ENCODE measurements at places on chromosomes 12 and 14. TPM values are rescaled to one million over a fixed set of nuclear protein-coding genes. Genes with fewer than 3 reads are reported as not detected.
A peak's percentile ranks its signal among the peaks of the same experiment; 100 is the strongest.

The LRCOL1 gene
- not detected for total RNA-seq

The PDE3A gene
- 1.3 TPM for total RNA-seq

The LAG3 gene
- 7.3 TPM for total RNA-seq

- H3K4me3 ChIP-seq, result no peak overlapping the region
- peaks cover 8% of the 10 kb centered on the region for H3K27me3 ChIP-seq
- H3K4me1 ChIP-seq, result peaks cover 10% of the 10 kb centered on the region
- DNase-seq, result no peak
- peak overlapping the region; percentile 65 for H3K27ac ChIP-seq
- no peaks in the 10 kb centered on the region for H3K36me3 ChIP-seq
These were observed 112.5 kb downstream of the LGMN start for GRCh38 chr14:92635896-92636295.

- peaks cover 7% of the 10 kb centered on the region for H3K4me1 ChIP-seq
- no peaks in the 10 kb centered on the region for H3K36me3 ChIP-seq
- peaks cover 5% of the 10 kb centered on the region for H3K27me3 ChIP-seq
- H3K27ac ChIP-seq, result no peak overlapping the region
These were observed 244.6 kb downstream of the SLC41A2 start for GRCh38 chr12:104713444-104713843.

The KRT71 gene
- total RNA-seq, result not detected

DNA sequence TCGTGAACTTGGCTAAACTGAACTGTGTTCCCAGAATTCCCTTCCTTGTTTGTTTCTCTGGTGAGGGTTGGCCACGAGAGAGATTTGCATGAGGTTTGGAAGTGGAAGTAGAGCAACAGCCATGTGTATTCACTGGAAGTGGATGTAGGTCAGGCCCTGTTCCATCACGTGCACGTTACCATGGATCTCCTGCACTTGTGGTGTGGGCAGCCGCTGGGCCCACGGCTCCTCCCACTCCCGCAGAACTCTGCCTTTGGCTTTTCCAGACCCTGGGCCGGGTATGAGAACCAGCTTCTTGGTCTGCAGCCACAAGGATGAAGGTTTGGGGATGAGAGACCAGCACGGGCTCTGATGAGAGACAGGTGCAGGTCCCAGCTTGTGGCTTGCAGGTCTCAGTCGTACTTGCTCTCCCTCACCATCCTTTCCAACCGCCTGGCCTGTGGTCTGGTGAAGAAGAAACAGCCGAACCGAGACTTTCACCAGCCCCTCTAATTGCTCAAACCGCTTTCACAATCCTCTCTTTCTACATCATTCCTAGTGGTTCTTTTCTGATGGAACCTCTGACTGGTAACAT, 94.9 kb downstream of the DUSP16 start:
- H3K27me3 ChIP-seq, result peaks cover 2% of the 10 kb centered on the region
- DNase-seq, result no peak
- no peak overlapping the region for H3K27ac ChIP-seq
- H3K4me3 ChIP-seq, result peak overlapping the region; percentile 18
- peaks cover 23% of the 10 kb centered on the region for H3K36me3 ChIP-seq

DNA sequence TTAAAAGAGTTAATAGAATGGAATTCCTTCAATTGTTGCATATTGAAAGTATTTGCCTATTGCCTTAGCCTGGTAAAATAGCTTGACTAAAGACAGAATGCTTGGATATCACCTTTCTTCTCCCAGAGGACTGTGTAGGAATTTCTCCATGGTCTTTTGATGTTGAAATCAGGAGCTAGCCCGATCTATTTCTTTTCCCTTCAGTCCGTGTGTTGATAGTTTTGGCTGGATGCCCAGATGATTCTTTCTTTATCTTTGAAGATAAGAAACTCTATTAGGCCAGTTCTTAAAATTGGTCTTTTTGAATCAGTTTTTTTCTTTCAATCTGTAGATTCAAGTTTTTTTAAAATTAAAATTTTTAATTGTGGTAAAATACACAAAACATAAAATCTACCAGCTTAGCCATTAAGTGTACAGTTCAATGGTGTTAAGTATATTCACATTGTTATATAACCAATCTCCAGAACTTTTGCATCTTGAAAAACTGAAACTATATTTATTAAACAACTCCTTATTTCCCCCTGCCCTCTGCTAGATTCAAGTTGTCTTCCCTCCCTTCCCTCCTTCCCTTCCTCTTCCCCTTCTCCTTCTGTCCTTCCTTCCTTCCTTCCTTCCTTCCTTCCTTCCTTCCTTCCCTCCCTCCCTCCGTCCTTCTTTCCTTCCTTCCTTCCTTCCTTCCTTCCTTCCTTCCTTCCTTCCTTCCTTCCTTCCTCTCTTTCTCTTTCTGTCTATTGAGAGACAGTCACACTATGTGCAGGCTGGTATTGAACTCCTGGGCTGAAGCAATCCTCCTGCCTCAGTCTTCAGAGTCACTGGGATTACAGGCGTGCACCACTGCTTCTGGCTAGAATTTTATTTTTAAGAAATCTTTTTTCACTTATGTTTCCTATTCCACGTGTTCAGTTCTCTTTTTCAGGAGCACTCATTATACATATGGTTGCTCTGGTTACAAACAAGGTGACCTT, 10.1 kb downstream of the LACRT start:
- H3K4me1 ChIP-seq, result no peaks in the 10 kb centered on the region
- DNase-seq, result no peak
- no peak overlapping the region for H3K27ac ChIP-seq
- H3K27me3 ChIP-seq, result peaks cover 4% of the 10 kb centered on the region
- H3K4me3 ChIP-seq, result no peak overlapping the region
- peaks cover 18% of the 10 kb centered on the region for H3K36me3 ChIP-seq

The CFAP73 gene
- total RNA-seq, result not detected

DNA sequence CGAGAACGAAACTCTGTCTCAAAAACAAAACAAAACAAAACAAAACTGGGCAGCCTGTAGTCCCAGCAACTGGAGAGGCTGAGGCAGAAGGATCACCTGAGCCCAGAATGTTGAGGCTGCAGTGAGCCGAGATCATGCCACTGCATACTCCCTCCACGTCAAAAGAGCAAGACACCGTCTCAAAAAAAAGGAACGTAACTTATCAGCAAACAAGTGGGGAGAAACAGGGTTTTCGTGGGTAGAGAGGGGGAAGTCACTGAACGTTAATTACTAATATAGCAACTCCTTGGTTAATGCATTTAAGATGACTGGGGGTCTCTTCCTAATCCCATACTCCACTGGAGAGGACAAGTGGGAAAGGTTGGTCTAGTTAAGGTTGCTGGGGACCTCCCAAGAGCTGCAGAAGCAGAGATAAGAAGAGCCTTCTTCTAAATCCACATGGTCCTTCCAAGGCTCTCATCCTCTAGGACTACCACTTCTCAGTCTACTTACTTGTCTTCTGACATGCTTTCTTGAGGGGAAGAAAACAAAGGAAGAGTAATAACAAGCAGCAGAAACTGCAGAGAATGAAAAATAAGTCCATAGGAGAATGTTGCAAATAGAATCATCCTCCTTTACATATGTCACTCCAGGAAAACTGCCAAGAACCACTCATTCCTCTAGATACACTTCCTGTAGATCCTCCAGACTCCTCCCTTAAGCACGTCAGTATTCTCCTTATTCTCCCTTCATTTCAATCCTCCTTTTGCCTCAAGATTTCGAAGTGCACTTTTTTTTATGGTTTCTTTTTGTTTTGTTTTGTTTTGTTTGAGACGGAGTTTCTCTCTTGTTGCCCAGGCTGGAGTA, 5.8 kb downstream of the NUMB start:
- no peak overlapping the region for H3K27ac ChIP-seq
- no peaks in the 10 kb centered on the region for H3K27me3 ChIP-seq
- no peaks in the 10 kb centered on the region for H3K36me3 ChIP-seq
- no peak for DNase-seq

The KRT83 gene
- total RNA-seq, result not detected

GRCh38 chr12:64993461-64993860, 127.6 kb downstream of the WIF1 start:
- no peak for DNase-seq
- no peaks in the 10 kb centered on the region for H3K4me1 ChIP-seq
- no peaks in the 10 kb centered on the region for H3K27me3 ChIP-seq
- no peaks in the 10 kb centered on the region for H3K36me3 ChIP-seq
- H3K27ac ChIP-seq, result no peak overlapping the region

- peaks cover 6% of the 10 kb centered on the region for H3K27me3 ChIP-seq
- no peak for DNase-seq
- H3K36me3 ChIP-seq, result peaks cover 5% of the 10 kb centered on the region
These were observed 236.2 kb upstream of the KRR1 start for GRCh38 chr12:75747572-75748021.

DNA sequence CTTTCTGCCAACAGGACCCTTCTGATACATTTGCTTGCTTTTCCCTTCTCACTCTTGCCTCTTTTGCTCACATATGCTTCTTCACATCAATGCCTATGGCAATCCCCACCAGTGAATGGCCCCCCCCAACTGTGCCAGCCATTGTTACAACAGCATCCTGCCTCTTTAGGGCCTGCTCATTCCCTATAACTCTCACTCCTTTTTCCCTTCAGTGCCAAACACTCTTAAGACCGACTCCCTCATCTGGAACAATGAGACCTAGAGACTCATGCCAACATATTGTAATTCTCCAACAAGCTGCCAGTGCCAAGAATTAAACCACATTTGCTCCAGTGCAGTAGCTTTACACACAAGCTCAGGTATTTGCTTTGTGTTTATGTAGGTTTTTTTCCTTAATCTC, 189.0 kb downstream of the SOX5 start:
- H3K4me1 ChIP-seq, result peaks cover 24% of the 10 kb centered on the region
- peak overlapping the region; percentile 65 for H3K27ac ChIP-seq
- peak; percentile 10 for DNase-seq
- H3K27me3 ChIP-seq, result peaks cover 3% of the 10 kb centered on the region

The CEBPE gene
- not detected for total RNA-seq

DNA sequence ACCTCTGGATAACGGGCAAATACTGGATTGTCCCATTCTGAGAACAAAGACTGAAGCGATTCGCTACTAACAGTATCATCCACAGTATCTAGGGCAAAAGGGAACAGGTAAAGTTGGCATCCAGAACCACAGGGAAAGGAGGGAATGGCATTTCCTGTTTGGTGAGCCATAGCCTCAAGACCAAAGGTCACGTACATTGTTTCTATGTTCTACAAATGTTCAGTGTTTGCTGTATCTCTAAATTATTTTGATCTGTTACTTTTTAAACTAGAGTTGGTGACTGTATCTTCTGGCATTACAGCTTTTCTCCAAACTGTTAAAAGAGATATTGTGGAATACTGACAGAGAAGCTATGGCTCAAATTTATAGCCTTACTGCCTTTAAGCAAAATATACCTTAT, 9.7 kb downstream of the MLH3 start:
- H3K4me1 ChIP-seq, result peaks cover 3% of the 10 kb centered on the region
- no peaks in the 10 kb centered on the region for H3K27me3 ChIP-seq
- no peak overlapping the region for H3K27ac ChIP-seq

GRCh38 chr14:85468816-85469215, 61.1 kb upstream of the FLRT2 start:
- no peak overlapping the region for H3K4me3 ChIP-seq
- no peaks in the 10 kb centered on the region for H3K36me3 ChIP-seq
- no peak overlapping the region for H3K27ac ChIP-seq
- no peak for DNase-seq
- H3K27me3 ChIP-seq, result peaks cover 2% of the 10 kb centered on the region

The TSPAN9 gene
- 142 TPM for total RNA-seq

- no peak for DNase-seq
- H3K27ac ChIP-seq, result no peak overlapping the region
- H3K27me3 ChIP-seq, result no peaks in the 10 kb centered on the region
- no peak overlapping the region for H3K4me3 ChIP-seq
These were observed 30.1 kb upstream of the FRMD6 start for GRCh38 chr14:51621654-51622053.

- H3K27me3 ChIP-seq, result peaks cover 4% of the 10 kb centered on the region
- peaks cover 4% of the 10 kb centered on the region for H3K36me3 ChIP-seq
These were observed 3.0 kb upstream of the CEBPE start for GRCh38 chr14:23122086-23122485.

Data from glutamatergic neuron (in vitro differentiated cells).